ENCODE measurements at places on chromosomes 5 and 9.
A peak's percentile ranks its signal among the peaks of the same experiment; 100 is the strongest.

DNA sequence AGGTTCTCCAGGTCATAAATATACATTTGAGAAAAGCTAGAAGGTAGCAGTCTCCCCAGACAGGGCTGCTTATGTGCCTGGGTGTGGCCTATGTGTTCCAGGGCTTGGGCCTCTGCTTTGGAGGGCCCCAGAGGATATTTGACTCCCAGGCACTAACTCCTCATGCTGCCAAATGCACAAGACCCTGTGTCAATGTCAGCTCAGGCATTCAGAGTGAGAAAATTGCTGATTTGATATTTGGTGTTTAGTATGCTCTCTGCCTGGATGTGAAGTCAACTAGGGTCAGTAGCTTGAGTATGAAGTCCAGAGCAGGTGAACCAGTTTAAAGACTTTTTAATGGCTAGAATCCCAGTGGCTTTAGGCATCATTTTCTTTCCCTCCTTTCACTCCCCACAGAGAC lies 57.5 kb upstream of the IL7R start:
- DNase-seq, result no peak

- DNase-seq, result no peak
Observed at GRCh38 chr5:103019804-103020203, 100.1 kb downstream of the GIN1 start.

DNA sequence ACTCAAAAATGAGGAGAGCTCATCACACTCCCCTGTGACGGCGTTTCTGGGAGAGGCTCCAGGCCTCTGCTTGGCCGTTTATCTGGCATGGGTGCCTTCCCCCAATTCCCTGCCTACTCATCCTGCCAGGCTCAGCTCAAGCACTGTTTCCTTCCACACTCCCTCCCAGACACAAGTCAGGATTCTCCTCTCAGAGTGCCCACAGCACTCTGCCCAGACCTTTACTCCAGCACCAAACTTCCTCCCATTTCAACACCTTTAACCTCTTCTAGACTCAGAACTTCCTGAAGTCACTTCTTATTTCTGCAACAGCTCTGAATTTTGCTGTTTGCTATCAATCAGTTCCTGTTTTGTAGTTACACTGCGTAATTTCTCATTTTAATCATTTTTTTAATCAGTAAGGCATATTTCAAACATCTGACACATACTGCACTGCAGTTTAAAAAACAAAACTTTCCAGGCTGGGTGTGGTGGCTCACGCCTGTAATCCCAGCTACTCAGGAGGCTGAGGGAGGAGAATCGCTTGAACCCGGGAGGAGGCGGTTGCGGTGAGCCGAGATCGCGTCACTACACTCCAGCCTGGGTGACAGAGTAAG lies 16.0 kb downstream of the TRMO start:
- DNase-seq, result peak; percentile 53

- no peak for DNase-seq
Observed at GRCh38 chr5:55411876-55412275, 104.1 kb downstream of the MTREX start.

- DNase-seq, result no peak
Observed at GRCh38 chr5:114953565-114953964, 216.1 kb downstream of the TRIM36 start.

- DNase-seq, result no peak
Observed at GRCh38 chr5:95783661-95784060, 38.9 kb downstream of the GLRX start.

- no peak for DNase-seq
Observed at GRCh38 chr9:136047775-136048559, 47.1 kb downstream of the NACC2 start.

DNA sequence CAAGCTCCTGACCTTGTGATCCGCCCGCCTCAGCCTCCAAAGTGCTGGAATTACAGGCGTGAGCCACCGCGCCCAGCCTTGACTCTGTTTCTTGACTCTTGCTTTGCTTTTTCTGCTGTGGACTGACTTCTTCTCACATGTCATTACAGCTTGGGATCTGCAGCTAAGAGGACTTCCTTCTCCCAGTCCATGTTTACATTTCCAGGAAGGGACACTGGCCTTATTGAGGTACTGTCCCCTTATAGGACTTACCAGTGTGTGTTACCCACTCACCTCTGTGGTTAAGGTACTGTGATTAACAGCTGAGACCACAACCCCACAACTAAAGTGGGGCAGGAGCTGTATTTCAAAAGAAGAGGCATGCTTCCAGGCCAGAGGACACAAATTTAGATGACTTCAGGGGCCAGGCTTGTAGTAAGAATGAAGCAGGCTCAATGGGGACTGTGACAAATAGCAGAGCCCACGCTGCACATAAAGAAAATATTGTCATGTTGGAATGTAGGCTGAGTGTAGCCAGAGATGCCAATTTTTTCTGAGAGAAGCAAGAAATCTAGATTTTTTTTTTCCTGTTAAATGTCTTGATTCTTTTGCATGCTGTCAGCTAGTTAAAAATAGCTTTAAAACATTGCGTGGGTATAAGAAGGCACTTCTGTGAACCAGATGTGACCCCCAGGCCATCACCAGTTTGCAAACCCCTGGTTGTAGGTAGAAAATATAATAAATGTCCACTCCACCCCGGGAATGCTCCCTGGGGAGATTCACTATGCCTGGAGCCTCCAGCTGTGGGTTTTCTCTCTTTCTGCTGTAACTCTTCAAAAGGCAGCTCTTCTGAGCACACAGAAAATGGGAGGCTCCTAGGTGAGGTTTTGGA lies 75.0 kb downstream of the PTPDC1 start:
- no peak for DNase-seq

DNA sequence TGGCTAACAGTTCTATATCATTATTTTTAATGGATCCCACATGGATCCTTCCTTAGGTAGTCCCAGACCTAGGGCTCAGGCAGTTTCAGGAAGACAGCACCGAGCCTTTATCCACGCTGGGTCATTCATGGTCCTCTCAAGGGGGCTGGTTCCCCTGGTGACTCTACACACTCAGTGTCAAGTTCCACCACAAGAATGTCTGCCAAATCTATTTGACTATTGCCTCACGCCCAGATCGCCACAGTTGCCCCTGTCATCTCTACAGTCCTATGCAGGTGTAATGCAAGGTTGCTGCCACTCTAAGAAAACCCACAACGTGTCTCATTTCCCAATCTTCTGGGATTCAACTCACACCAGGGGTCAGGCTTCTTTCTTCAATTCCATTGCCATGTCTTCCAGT lies 8.0 kb upstream of the ZNF366 start:
- DNase-seq, result no peak

DNA sequence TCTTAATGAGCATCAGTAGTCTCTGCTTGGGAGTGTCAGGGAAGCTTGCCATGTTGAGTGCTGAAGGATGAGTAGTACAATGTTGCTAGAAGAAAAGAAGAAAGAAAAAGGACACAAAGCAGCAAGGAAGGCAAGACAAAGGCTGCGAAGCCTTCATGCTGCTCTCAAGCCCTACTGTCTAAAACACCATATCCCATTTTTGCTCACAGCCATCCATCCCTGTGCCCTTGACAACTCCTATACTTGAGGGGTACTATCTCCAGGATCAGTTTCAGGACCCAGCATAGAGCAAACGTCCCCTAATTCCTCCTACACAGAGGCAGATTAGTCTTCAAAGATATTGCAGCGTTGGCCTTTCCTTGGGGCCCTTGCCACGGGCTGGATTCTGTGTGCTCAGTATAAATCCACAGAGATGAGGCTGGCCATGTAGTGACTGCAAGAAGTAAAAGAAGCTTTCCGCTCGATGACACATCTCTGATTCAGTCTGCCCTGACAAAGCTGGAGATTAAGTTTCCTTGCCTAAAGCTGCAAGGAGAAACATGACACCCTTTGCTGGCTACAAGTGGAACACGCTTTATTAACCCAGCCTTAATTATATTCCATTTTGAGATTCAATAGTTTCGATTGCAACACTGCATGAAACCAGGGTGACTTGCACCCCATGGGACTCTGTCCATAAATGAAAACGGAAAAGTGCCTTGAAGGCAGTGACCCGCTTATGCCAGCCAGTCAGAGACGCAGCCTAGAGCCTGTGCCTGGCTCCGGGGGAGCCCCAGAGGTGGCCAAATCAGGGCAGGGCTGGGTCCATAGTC lies 304.6 kb downstream of the ACTL7B start:
- DNase-seq, result no peak

DNA sequence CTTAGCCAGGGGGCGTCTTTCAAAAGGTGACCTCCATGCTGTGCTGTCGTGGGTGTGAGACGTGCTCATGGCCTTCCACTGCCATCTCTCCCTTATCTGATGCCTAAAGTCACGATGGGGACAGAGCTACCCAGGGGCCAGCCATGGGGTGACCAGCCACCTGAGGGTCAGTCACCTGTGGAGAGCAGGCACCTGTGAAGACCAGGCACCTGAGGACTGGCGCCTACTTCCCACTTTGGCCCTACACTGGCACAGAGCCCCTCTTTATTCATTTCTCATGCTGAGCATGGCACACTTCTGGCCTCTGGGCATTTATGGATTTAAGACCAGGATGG lies 6.4 kb upstream of the EXOC3 start:
- DNase-seq, result no peak

DNA sequence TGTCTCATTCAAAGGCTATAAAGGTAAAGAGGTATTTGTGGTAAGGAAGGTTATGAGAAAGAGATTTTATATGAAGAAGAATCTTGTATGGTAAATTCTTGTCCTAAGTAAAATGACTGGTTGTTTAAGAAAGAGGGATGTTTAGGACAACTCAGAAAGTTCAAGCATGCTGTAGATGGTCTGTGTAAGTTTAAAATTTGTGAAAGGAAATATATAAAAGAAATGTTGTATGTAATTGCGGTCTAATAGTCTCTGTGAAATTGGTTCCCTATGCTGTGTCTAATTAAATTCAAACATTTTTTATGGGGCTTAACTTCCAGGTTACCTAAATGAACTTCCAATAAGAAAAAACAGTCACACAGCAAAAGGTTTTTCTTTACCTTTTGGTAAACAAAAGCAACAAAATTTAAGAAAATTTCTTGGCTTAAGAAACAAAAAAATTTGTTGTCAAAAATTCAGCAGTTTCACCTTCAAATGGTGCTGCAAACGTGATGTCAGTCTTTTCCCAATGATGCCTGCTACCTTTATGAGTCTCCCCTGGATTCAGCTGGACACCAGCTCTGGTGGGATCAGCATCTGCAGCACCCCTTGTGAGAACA lies 83.0 kb upstream of the FCN1 start:
- DNase-seq, result no peak

DNA sequence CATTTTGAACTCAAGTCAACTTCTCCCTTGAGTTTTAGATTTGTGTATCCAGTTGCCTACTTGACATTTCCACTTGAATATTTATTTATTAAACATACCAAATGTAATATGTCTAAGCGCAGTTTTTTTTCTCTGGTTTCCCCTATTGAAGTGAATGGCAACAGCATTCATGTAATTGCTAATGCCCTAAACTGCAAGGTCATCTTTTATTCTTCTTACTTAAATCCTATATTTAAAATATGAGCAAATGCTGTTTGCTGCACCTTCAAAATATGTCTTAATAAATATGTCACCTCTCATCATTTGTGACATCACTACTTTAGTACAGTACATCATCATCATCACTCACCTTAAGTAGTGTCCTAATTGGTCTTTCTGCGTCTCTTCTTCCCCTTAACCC lies 22.4 kb downstream of the SMAD5 start:
- no peak for DNase-seq

DNA sequence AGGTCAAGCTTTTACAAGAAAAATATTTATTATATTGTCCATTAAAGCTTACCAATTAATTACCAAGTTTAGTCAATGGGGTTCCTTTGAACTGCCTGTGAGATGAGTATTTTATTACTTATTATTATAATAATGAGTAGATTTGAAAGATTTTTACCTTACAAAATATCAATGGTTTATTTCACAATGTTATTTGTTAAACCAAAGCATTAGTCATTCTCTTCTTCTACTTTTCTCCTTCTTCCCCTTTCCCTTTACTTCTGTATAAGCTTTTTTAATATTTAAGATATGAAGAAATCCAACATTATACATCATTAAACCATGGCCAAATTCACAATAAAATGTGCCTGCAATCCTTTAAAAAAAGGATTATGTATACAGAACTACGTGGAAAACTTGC lies 369.5 kb downstream of the ARL15 start:
- no peak for DNase-seq

- no peak for DNase-seq
Observed at GRCh38 chr5:11322133-11322532, 561.1 kb upstream of the DAP start.

GRCh38 chr9:129491487-129491855 lies 129.4 kb downstream of the C9orf50 start:
- DNase-seq, result no peak

DNA sequence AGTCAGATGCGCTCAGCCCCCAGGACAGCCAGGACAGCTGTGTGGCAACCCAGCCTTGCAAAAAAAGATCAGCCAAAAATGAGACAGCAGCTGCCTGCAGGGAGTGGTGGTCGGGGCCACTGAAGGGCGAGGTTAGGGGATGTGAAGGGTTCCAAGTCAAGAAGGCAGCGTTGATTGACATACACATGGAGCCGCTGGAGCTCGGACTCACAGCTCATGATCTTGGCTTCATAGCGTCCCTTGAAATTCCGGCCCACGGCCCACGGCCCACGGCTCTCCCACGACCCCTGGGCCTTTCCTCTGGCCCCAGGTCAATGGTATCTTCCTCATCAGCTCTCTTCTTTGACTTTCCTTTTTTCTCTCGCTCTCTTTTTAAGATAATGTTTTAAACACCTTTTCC lies 390.0 kb upstream of the IRX4 start:
- DNase-seq, result no peak

- DNase-seq, result no peak
Observed at GRCh38 chr5:124527220-124527991, 219.0 kb downstream of the ZNF608 start.

DNA sequence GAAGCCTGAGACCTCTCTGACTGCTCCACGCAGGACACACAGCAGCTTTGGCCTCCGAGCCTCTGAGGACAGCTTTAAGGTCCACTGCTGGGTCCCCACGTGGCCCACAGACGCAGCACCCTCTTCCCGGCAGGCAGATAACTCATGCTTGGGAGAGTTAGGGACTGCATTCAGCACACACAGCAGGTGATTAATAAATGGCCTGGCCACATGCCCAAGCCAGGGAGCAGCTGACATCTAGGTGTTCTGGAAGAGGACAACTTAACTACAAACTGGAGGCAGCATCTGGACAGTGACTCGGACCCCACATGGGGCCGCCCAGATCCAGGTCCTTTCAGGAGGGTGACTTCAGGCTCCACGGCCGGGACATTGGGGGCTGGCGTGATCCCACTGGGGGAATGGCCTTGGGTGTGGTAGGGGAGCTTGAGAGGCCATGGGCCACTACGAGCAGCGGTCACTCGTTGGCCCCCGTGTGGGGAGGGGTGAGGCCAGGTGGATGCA lies 11.3 kb downstream of the NINJ1 start:
- DNase-seq, result no peak

GRCh38 chr5:133569347-133569746 lies 43.0 kb downstream of the FSTL4 start:
- DNase-seq, result no peak

DNA sequence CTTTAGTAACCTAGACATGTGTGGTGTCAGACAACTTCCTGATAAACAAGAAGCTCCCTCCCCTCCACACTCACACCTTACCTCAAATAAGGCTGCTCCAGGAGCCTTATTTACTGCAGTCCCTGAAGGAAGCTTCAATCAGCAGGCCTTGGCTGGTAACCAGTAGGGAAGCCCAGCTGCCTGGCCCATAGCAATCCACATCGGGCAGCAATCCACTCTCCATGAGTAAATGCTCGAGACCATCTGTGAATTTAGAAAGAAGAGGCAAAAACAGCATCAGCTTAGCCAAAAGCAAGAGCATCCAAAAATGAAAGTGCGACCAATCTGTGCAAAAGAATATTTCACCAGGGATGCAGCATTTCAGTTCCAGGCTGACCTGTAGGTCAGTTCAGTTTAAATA lies 213.3 kb upstream of the TUSC1 start:
- no peak for DNase-seq
